ENCODE measurements at places on chromosomes 5 and 9. TPM values are rescaled to one million over a fixed set of nuclear protein-coding genes. Genes with fewer than 3 reads are reported as not detected.

DNA sequence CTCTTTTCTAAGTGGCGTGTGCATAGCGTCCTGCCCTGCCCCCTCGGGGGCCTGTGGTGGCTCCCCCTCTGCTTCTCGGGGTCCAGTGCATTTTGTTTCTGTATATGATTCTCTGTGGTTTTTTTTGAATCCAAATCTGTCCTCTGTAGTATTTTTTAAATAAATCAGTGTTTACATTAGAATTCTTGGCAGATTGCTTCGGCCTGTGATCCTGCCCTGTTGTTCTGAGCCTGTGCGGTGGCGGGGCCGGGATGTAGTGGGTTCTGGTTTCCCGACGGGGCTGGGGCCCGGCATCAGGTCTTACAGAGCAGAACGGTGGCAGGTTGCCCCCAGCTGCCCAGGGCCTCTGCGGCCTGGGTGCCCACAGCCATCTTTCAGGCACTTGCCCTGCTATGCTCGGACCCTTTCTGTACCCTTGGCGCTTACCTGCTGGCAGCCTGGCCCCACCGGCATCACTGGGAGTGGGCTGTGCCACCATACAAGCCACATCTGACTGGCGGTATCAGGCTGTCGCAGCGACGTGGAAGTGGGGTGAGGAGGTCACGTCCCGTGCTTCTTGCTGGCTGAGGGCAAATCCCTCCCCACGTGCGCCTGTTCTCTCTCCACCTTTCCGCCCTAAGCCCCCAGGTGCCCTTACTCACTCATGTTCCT is 9.0 kb downstream of the QRFP start:
- no peak for DNase-seq

DNA sequence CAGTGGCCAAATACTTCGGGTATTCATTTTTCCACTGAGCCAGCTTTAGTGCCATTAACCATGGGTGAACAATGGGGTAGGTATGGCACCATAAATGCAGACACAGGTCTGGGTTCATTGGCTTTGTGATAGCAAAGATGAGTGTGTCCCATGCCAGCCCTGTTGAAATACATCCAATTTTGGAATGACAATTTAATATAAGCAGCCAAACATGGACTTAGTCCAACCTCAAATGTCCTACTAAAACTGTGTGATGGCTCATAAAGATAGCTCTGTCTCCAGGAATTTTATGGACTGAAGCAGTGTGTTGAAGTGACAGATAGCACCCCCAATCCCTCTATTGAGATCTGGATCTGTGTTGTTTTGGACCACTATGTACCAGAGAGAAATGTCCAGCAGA is 514.9 kb downstream of the RASEF start:
- no peak for DNase-seq

GRCh38 chr9:20028849-20029231 is 240.0 kb upstream of the SLC24A2 start:
- no peak for DNase-seq

GRCh38 chr5:14721990-14722656 is 57.6 kb downstream of the OTULIN start:
- DNase-seq = no peak

DNA sequence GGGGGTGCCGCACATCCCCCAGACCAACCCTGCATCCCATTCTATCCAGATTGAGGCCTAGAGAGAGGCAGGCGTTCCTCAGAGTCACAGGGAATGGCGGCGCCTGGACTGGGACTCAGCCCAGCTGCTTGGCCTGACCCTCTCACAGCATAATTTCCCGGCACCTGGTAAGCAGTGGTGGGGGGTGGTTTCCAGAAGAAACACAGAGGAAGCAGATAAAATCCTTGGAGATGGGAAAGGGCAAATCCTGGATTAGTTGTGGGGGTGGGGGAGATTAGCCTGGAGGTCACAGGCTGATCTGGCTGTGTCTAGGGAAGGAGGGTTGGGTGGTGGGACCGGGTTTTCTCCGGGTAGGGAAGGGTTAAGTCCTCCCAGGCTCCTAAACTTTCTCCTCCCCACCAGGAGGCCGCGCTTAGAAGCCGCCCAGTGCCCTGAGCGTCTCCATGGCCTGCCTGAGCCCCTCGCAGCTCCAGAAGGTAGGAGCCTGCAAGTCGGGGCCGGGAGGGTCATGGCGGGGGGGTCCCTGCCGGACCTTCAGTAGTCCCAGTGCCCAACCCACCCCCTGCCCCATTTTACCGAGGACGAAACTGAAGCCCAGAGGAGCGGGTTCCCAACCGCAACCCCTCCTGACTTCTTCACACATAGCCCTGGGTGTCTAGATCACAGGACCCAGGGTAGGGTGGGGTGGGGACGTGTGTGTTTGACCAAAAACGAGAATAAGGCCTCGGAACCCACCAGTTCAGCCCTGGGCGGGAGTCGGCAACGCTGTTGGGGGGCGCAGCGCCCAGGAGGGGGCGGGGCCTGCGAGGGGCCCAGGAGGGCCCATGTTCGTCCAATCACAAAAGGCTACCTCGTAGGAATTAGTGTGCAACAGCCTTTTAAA is 1.3 kb downstream of the PHYHD1 start:
- DNase-seq = peak; percentile 53

Gene GNA14
- not detected for total RNA-seq

Data from activated CD8-positive, alpha-beta T cell treated with anti-CD3 and anti-CD28 coated beads for 36 hours (primary cell).